ENCODE measurements at places on chromosomes 7 and 10.

DNA sequence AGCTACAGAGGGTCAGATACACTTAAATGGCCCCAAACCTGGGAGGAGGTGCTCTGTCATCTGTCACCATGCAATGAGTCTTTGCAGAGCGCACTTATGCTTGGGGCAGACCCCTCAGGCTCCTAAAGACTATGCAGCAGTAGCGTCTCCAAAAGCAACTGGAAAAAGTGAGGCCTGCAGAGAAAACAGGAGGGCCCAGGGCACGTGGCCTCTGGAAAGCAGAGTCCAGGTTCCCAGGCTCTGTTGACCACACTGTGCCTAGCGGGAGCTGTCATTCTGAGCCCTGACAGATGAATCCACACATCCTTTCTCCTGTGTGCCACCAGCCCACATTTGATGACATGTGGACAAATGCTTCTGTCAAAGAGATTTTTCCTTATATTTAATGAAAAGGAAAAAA lies 66.4 kb downstream of the MINDY4 start:
- DNase-seq = no peak

DNA sequence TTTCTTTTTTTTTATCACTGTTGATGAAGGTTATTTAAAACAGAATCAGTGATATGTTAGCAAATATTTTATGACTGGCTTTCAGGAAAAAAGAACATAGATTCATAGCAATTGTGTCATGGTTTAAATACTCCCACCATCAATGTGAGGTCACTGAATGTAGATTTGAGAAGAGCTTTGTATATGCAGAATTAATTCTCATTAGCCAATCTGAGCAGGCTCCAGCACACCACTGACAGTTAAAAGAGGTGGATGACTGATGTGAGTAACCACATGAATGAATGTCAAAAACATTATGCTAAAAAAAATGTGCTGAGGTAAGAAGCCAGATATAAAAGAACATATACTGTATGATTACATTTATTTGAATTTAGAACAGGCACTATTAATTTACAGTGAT lies 174.8 kb upstream of the KAT6B start:
- DNase-seq = no peak

- no peak for DNase-seq
Measured at GRCh38 chr10:64275774-64276173, 754.6 kb downstream of the REEP3 start.

GRCh38 chr10:114652402-114653368 lies 5.4 kb downstream of the ABLIM1 start:
- DNase-seq = peak; percentile 75

DNA sequence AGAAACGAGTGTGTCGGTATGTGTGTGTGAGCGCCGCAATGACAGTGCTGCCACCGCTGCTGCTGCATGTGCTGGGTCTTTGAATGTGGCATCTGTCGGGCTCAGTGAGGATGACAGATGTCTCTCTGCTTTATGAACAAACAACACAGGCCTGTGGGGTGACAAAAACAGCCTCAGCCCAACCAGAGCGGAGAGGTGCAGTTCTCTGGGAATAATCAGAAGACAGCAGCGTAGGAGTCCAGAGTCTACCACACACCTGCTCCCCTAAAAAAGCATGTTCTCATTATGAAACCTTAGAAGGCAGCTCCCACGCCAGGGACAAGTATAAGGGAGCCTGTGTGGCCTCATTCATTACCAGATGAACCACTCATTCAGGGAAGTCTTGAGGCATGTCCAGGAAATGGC lies 278.3 kb downstream of the KCNMA1 start:
- DNase-seq = no peak

DNA sequence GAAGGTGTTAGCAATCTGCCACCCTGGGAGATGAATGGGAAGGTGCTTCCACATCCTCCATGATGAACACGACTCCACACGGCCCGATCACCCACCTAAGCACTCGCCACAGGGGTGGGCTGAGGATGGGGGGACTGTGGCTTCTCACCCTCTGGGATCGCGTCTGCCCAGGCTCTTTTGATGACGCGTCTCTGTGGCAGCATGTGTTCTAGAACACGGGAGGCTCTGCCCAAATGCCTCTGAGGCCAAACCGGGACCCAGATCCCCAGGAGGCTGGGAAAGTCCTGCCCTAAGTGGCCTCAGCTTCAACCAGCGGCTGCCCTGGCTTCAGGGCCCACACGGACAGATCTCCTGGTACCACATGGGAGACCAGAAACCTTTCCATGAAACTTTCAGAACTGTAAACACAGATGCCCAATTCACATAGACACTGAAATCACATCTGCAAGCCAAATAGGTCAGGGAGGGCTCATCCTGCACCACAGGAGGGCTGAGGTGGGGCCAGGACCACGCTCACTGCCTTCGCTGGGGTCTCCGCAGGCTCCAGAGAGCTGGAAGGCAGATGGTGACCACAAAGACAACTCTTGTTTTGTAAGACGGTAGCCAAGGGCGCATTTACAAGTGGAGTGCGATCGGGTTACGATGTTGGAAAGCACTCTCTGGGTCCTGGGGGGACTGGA lies 200.6 kb downstream of the PTPRN2 start:
- no peak for DNase-seq

DNA sequence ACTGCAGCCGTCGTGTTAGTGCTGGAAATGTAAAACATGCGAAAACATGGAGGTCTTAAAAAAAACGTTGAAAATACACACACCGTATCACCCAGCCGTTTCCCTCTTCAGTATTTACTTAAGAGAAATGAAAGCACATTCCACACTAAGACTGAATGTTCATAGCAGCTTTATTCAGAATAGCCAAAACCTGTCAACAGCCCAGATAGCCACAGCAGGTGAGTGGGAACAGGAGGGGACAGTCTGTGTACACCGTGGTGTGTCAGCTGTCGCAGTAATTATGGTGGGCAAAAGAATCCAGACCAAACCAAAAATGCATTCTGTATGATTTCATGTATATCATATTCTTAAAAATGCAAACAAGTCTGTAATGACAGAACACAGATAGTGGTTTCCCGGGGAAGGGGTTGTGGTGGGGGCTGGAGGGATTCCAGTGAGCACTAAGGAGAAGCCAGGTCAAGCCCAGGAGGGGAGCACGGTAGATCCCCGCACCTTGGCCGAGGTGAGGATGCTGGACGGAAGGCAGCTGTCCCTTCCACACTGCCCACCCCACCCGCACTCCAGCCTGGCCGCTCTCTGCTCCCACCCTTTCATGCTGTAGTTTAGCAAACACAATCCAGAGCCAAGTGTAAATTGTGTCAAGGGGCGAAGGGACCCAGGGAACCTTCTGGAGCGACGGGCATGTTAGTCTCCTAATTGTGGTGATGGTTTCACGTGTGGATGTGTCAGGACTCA lies 123.6 kb downstream of the NKX6-2 start:
- no peak for DNase-seq

DNA sequence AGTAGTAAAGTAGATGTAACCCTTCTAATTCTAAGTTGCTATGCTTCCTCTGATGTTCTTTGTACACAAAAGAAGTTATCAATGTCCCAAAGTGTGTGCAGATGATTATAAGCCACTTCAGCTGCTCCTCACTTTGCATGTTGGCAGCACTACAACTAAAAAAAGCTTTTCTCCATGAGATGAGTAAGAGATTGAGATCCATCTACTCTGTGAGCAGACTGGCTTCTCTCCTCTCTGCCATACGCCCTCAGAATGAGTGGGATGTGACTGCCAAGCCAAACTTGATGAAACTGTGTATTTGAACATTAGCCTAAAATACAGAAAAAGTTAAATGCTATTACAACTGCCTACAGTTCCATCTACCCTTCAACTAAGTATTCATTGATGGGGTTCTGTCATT lies 102.9 kb upstream of the ETV1 start:
- no peak for DNase-seq

GRCh38 chr7:12889391-12889790 lies 202.0 kb downstream of the ARL4A start:
- DNase-seq = no peak

GRCh38 chr10:114780577-114781184 lies 40.9 kb upstream of the FHIP2A start:
- DNase-seq = no peak

DNA sequence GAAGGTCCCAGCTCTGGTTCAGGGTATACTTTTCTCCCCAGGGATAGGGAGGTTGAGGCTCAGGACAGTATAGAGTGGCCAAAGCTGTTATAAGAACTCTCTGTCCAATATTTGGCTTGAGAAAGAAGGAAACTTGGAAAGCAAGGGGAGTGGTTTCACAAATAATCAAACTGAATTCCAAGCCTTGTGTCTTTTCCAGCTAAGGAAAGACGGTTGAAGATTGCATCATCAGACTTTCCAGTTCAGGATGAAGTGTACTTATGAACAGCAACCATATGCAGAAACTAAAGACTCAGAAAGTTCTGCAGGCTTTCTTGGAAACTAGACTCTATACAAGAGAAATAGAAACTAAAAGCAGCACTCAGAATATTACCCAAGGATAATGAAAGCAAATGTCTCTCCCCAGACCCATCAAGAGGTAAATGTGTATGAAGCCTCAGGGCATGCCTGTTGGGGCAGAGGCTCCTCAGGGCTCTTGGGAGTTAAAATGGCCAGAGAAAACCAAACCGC lies 46.4 kb downstream of the RAMP3 start:
- no peak for DNase-seq

DNA sequence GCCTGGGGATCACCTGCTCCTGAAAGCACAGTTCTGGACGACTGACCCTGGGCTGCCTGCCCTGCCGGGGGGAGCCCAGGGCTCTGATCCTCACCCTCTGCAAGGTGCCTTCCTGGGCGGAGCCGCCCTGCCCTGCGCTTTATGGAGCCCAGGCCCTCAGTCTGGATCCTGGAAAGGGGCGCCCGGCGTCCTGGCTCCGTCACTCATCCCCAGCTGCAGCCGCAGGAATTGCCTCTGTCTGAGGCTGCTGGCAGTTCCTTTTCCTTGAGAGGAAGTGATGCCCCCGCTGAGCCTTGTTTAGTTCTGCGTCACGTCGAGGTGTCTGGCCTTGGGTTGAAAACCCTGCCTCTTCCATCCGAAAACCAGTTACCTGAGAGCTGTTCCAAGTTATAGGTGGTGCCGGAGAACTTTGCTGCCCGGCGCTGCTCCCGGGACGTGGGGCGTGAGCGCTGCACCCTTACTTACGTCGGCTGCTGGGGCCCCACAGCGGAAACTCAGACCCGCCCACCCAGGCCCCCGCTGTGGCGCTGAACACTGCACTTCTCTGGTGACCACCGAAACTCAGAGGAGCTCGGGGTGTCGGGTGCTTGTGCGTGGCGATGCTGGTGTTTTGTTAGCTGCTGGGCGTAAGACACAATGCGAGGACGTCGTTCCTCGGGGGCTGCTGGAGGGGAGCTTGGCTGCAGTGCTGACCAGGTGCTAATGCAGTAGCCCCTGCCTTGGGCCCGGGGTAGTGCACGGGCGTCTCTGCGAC lies 5.4 kb downstream of the MAFK start:
- peak; percentile 80 for DNase-seq

DNA sequence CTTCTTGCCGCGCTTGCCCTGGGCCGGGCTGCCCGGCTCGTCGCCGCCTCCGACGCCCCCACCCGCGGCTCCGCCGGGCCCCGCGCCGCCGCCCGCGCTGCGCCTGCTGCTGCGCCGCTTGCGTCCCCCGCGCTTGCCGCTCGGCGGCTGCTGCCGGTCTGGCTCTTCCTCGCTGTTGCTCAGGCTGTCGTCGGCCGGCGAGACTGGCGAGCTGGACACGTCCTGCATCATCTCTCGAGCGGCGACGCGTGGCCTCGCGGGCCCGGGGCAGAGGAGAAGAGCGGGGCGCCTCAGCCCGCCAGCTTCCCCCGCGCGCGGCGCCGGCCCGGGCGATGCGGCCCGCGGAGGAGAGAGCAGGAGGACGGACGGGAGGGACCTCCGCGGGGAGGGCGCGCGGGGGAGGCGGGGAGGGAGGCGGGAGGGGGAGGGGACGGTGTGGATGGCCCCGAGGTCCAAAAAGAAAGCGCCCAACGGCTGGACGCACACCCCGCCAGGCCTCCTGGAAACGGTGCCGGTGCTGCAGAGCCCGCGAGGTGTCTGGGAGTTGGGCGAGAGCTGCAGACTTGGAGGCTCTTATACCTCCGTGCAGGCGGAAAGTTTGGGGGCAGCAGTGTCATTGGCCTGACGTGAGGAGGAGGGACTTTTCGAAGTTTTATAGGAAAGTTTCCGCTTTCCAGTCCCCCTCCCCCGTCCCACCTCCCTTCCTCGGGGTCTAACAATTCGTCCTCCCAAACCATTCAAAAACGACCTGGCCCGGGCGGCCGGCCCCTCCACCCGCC lies at the start of gene TWIST1:
TSS of gene TWIST1 (minus strand) at position 546 of the 779 bp plus-strand sequence. CDS start at position 231, 315 bp downstream.
- DNase-seq = peak; percentile 29

DNA sequence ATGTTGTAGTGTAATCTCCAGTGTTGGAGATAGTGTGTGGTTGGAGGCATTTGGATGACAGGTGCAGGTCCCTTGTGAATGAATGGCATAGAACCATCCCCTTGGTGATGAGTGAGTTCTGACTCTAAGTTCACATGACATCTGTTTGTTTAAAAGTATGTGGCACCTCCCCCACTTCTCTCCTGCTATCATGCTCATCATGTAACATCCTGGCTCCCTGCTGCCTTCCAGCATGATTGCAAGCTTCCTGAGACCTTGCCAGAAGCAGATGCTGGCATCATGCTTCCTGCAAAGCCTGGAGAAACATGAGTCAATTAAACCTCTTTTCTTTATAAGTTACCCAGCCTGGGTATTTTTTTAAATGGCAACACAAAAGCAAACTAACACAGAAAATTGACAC lies 499.0 kb upstream of the SEMA3D start:
- no peak for DNase-seq

GRCh38 chr10:95273393-95274312 lies 17.1 kb downstream of the PDLIM1 start:
- DNase-seq = peak; percentile 91

- DNase-seq = no peak
Measured at GRCh38 chr10:94085766-94086437, 92.2 kb downstream of the PLCE1 start.

DNA sequence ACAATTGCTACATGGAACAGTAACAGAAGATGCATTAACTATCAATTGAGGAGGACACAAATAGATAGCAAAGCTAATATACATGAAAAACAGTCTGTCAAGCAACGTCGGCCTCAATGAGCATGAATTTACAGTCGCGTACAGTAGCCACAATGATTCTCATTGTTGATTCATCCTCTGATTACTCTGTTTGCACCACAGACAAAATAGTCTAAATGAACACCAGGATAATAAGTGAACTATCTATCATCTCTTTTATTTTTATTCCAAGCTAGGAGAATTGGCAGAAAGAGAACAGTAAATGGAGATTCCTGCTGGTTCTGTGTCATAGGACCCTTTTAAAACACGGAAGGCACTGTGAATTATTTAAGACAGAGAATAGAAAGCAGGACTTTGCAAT lies 108.5 kb downstream of the EVX1 start:
- DNase-seq = no peak

Measured in dermis blood vessel endothelial cell (primary cell).